Choroid plexus epithelial cell (primary cell): ENCODE measurements at places on chromosomes 5 and 9.

DNA sequence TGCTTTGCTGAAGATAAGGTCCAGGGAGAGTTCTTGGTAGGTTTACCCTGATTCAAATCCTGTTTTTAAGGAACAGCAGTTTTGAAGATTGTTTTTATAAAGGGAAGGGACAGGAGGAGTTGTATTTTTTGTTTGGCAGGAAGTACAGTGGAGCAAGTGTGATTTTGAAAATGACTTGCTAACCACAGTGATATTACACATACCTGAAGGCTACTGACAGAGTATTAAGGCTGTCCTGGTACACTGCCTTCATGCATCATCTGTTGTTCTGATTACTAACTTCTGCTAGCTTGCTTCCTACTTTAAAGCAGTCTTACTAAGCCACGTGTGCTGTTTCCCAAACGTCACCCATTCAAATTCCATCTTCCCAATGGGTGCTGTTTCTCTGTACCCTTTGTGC, 559.5 kb upstream of the SGCD start:
- no peak for DNase-seq

DNA sequence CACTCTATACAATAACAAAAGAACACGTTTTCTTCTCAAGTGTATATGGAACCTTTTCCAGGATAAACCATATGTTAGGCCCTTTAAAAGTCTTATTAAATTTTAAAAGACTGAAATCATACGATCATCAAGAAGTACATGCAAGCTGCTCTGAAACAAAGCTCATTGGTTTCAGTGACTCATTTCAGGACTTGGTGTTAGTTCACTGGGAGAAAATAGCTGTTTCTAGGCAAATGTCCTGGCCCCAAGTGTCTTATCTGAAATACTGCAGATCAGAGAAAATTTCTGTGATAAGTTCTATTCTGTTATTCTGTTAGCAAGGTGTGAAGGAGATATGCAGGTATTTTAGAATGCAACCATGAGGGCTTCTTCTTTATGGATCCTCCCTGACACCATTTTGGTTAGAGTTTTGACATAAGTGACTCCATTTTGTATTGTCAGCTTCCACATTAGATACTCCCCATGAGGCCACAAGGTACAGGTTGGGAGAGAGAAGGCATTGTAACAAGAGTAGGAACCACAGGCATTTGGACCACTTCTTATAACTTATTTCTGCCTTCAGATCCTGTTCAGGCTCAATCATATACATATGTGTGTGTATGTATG, 7.5 kb upstream of the CCDC180 start:
- peak; percentile 4 for DNase-seq

- DNase-seq: no peak
Measured at GRCh38 chr5:21424907-21425306, 1428.2 kb downstream of the CDH12 start.

DNA sequence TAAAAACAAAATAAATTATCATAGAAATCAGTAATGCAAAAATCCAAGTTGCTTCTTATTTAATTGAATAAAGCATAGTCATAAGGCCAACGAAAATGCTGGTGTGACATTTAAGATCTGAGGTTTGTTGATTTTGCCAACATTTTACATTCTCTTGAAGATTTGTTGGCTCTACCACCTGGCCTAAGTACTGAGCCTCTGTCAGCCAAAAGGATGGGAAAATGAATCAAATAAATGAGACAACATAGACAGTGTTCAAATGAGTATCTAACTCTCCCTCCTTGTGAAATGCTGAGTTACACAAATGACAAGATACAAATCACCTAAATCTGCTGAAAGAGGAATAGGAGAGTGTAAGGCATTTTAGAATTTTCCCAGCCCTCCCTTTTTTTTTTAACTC, 575.0 kb downstream of the CDH12 start:
- DNase-seq: no peak

- no peak for DNase-seq
Measured at GRCh38 chr5:41447650-41448510, 62.5 kb downstream of the PLCXD3 start.

GRCh38 chr5:14156650-14157492, 13.7 kb downstream of the TRIO start:
- DNase-seq: peak; percentile 98

GRCh38 chr5:111127453-111128195, 35.5 kb downstream of the WDR36 start:
- DNase-seq: no peak

- no peak for DNase-seq
Measured at GRCh38 chr9:110835859-110836271, 167.3 kb downstream of the MUSK start.

DNA sequence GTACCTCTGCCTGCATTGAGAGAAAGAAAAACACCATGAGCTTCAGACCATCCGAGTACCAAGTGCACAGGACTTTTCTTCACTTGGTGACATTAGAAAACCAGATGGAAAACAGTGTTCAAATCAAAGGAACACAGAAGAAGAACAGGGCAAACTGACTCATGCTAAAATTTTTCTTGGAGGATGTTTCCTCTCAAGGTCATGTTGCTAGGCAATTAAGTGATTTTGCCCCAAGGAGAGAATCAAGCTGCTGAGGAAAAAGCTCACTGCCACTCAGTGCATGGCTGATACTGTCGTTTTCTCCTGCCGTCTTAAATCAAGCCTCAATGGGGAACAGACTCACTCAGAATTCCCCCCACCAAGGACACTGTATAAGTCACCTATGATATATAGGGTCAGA, 57.9 kb upstream of the SIMC1 start:
- no peak for DNase-seq

DNA sequence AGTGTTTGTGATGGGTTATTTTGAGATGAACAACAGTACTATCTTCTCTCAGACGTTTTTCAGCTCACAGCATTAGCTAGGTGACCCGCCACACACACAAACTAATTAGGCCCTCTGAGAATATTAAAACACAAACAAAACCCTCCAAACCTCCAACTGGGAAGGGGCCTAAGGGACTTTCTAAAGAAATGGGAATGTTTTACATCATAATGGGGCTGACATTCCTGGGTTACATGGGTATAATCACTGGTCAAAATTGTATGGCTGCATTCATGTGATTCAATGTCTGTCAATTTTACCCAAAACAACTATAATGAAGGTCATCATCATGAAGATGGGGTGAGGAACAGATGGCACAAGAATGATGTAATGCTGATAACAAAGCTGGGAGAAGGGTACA, 59.6 kb downstream of the SPTLC1 start:
- DNase-seq: no peak

GRCh38 chr9:37669232-37669631, 18.5 kb downstream of the FRMPD1 start:
- no peak for DNase-seq

DNA sequence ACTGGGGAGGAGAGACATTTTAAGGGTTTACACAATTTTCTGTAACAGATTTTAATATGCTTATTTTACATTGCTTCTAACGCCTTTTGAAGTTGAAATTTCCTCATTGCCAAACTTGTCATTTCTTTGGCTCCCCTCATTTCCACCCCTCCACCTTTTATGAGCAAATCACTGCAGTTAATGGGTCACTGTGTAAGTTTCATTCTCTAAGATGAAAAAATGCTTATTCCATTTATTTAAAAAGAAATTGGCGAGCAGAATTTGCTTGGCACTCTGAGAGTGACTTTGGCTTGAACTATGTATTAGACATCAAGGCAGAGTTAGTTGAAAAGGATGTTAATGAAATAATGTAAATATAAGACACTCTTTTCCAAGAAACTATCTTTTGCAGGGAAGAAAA, 66.6 kb downstream of the ITGA1 start:
- DNase-seq: no peak

- peak; percentile 96 for DNase-seq
Measured at GRCh38 chr9:3880851-3881250, 355.1 kb upstream of the RFX3 start.

GRCh38 chr9:38057416-38058195, 11.4 kb downstream of the SHB start:
- no peak for DNase-seq

DNA sequence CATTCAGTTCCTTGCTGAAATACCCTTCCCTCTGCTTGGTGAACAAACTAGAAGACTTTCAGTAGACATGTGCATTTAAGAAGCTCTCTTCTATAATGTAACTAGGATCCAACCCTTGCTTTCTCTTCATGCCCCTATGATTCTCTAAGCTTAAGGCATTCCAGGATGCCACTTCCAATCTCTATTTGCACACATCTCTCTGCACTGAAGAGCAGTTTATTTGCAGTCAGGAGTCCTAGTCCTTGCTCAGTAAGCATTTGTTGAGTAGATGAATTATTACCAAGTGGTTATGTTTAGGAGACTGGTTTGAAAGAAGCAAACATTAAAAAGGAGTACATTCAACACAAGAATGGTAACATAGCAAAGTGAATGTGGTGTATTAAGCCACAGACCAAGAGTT, 274.2 kb upstream of the KLF9 start:
- DNase-seq: no peak

DNA sequence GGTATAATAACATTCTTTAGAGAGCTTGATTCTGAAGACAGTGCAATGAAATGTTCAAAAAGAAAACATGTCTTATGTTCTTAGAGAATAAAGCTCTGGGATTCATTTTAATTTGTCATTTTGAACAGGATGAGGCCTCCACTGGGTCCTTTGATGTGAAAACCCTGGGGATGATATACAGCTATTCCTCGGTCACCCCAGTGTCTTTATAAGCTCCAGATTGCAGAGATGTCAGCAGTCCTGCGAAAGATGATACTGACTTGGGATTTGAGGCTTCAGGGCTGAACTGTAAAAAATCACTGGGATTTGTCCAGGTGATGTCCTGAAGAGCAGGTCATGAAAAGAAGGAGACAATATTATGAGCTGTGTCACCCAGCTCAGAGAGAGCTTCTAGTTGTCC, 529.7 kb upstream of the ZNF608 start:
- no peak for DNase-seq

GRCh38 chr5:140360681-140361479, 886 bp downstream of the SLC4A9 start:
- no peak for DNase-seq

DNA sequence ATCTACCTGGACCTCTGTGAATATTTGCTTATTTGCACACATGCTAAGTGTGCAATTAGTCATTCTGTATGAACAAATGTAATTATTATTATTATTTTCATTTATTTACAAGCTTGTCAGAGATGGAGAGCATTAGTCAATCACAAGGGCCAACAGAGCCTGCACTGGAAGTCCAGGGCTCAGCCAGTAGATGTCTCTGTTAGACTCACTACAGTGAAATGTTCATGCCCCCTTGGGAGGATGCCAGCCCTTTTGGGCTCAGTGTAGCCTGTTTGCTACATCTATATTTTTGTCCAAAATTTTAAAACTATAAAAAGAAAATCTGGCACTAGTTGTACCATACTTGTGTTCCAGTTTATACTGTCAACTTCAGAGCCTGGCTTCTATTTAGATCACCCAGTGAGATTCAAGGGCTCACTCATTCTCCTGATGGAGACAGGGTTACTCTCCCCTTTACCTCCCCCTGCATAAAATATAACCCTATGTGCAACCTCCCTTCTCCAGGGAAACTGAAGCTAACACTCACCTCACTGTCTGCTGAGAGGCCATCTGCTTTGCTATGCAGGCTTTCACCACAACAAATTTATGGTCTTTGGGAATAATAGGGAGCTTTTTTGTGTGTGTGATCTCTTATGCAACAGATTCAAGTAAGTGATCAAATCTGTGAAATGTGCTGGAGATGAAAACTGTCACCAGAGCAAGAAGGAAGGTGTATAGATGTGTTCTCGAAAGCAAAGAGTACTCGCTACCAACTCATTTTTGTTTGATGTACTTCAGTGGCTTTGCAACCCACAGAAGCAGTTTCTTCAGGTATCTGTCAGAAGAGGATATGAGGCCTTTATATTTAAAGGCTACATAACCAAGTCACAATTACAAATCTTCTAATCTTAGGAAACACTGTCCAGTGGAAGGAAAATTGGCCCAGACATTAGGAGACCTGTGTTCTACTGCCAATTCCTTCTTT, 99.9 kb upstream of the TLE4 start:
- DNase-seq: peak; percentile 73
